ENCODE measurements at places on chromosomes 4 and X.

DNA sequence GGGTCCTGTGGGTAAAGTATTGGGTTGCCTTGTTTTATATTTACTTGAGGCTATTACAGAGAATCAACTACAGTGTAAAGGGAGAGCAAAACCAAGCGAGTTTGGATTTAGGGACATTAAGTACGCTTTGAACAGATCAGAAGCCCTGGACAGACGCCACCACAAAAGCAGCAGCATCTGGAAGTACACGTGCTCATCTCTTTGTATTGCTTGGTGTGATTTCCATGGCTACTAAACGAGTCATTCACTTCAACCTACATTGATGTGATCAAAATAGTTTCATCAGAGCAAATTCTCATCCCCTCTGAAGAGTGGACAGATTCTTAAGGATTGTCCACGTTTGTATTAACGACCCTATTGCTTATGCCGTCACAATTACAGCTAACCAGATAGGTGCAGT lies 85.1 kb downstream of the SORBS2 start:
- DNase-seq: no peak

GRCh38 chrX:17655211-17656034 lies 81.9 kb upstream of the SCML1 start:
- no peak for DNase-seq

DNA sequence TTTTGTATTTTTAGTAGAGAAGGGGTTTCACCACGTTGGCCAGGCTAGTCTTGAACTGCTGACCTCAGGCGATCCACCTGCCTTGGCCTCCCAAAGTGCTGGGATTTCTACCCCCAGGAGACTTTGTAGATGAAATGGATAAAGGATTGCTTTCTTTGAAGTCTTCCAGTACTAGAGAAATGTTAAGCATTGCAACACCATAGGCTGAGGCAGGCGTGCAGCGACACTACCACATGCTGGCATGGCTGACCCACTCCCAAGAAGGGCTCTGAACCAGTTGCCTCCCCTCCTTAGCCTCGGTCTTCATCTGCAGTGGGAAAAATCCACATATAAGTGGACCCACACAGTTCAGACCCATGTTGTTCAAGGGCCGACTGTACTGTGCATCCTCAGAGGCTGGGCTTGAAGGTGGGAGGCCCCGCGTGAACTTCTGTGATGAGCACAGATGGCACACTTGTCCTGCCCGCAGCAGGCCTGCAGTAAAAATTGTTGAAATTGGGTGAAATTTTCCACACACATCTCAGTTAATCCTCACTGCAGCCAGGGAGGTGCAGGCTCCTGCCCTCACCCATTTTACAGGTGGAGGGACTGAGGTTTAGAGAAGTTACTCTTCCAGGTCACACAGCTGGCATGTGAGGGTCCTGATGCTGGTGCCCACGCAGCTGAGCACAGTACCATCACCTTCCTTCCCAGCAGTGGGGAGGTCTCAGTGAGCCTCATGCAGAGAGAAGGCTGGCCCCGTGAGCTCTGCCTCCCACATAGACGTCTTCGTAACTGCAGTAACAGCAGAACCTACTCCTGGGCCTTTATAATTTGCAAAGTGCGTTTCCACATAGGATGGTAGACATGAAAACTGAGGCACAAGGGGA lies 35.5 kb downstream of the HTRA3 start:
- DNase-seq: no peak

DNA sequence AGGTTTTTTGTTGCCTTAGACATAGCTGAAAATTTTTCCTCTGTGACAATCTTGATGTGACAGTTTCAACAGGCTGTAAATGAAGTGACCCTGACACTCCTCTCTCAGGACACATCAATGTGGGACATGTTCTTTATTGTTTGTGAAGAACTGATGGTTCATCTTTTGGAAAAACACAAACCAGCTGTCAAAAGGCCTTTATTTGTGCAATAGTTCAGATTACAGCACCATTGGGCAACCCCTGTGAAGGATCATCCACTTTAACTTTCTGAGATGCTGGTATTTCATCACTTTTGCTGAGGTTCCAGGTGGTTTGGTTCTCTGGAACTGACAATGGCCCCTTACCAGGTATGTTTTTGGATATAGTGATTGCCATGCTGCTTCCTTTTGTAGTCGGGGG lies 40.3 kb downstream of the OSTC start:
- no peak for DNase-seq

DNA sequence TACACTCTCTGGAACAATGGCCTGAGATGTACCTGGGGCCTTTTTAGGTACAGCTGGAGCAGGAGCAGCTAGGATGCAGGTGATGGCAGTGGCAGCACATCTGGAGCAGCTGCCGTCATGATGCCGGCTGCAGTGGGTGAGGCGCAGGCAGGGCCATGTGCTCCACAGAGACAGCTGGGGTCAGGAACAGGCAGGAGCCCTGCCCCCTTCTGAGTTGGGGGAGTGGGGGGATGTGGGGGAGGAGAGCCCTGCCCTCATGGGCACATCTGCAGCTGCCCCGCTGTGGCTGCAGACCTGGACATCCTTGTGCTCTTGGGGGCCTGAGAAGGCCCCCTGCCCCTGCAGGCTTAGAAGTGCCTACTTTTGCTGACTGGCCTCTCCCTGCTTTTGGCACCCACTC lies 352.8 kb upstream of the PABPC5 start:
- no peak for DNase-seq

- peak; percentile 89 for DNase-seq
Measured at GRCh38 chr4:94889523-94889922, 131.8 kb downstream of the BMPR1B start.

- DNase-seq: no peak
Measured at GRCh38 chr4:23234716-23235115, 542.0 kb downstream of the GBA3 start.

GRCh38 chrX:103051260-103051789 lies 12.6 kb downstream of the BEX1 start:
- no peak for DNase-seq

DNA sequence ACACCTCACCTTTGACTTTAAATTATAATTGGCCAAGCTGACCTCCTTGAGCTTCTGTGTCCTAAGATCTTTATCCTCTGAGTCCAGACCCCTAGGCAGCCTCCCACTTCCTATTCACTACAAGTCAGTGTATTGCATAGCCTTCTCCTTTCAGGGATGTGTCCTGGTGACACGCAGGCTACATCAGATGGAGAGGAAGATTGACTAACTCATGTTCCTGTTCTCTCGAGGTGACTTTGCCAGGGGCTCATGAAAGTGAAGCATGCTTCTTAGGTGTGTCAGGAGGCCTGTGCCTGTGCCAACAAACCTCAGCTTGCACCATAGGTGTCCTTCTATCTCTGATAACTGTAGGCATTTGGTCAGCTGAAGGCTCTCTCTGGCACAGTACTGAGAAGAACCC lies 195.7 kb upstream of the HS3ST1 start:
- DNase-seq: no peak

DNA sequence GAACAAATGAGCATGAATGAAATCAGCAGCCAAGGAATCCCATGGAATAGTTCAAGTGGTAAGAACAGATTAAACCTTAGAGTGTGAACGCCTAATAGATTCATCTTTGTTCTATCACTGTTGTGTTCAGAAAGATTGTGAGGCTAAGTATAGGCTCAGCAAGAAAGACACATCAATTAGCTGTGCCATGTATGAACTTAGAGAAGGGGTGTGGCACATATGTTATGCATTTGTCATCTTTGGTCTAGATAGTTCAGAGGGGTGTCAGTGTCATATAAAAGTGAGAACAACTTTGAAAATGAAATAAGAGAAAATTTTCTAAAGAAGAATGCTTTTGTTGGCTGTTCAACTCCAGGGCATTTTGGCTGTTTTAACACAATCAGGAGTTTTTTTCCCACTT lies 9.4 kb downstream of the DAPP1 start:
- no peak for DNase-seq

GRCh38 chr4:8855818-8856245 lies 15.8 kb downstream of the HMX1 start:
- no peak for DNase-seq

DNA sequence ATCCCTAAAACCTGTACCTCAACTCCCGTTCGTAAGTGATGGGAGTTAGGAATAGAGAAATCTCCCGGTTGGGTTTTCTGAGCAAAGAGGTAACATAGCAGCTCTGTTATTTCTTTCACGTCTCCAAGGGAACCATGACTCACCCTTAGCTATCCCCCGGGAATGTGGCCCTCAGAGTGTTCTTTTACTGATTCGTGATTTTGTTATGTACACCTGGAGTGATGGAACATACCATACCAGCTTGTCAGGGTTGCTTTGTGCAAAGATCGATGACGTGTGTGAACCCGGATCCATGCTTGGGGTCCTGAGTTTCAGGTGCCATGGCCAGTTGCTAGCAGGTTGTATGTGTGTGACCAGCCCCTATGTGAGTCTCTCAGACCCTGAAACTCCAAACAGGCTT lies 52.6 kb downstream of the HPRT1 start:
- DNase-seq: no peak

DNA sequence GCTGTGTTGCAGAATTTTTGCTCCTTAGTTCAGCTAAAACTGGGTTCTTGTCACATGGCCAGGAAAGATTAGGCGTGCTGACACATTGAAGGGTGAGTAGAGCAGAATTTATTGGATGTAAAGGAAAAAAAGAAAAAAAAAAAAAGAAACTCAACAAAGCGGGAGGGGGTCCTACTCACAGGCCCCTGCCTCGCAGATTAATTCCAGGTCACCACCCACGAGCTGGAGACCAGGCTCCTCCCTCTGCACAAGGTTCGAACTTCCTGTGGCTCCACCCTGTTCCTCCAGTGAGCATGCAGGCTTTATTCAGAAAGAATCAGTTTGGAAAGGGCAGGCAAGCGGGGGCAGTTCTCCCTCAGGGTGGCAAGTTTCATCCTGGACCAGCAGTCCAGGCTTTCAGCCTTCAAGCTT lies 17.1 kb downstream of the MGST2 start:
- no peak for DNase-seq

- no peak for DNase-seq
Measured at GRCh38 chrX:139298437-139298836, 232.1 kb upstream of the F9 start.

DNA sequence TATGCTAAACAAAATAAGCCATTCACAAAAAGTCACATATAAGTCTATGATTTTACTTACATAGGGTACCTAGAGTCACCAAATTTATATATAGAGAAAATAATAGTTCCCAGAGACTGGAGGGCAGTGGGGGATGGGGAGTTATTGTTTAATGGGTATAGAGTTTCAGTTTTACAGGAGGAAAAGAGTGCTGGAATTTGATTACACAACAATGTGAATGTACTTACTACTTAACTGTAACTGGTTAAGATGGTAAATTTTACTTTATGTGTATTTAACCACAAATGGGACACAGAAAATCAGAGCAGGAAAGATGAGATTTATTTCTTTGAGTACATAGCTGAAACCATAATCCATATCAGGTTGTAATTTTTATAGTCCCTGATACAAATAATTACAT lies 144.4 kb downstream of the TMA16 start:
- no peak for DNase-seq

All from DMS 273 treated with DMSO at 0.1 percent for 48 hours (cell line).